Occipital lobe (tissue), 3 donors: ENCODE measurements at places on chromosomes 16 and 17. TPM values are rescaled to one million over a fixed set of nuclear protein-coding genes. Genes with fewer than 3 reads are reported as not detected.

Gene FOXC2
- total RNA-seq, result 0.62 TPM

Gene CCL7
- not detected for total RNA-seq

Gene DECR2
- total RNA-seq, result 7.6 TPM

Gene DPEP2
- total RNA-seq, result not detected

Gene HSD17B1
- total RNA-seq, result 0.62 TPM
